ENCODE measurements at places on chromosomes 11 and 22. TPM values are rescaled to one million over a fixed set of nuclear protein-coding genes. Genes with fewer than 3 reads are reported as not detected.
A peak's percentile ranks its signal among the peaks of the same experiment; 100 is the strongest.

Gene NRGN
- 0.98 TPM for total RNA-seq

GRCh38 chr11:124768914-124769313 lies 6.8 kb upstream of the ESAM start:
- peaks cover 20% of the 10 kb centered on the region for H3K36me3 ChIP-seq
- no peak for DNase-seq
- H3K27me3 ChIP-seq = no peaks in the 10 kb centered on the region
- H3K4me3 ChIP-seq = no peak overlapping the region
- H3K4me1 ChIP-seq = no peaks in the 10 kb centered on the region
- H3K27ac ChIP-seq = no peak overlapping the region

- H3K36me3 ChIP-seq = no peaks in the 10 kb centered on the region
- DNase-seq = peak; percentile 100
- H3K4me1 ChIP-seq = no peaks in the 10 kb centered on the region
- no peaks in the 10 kb centered on the region for H3K27me3 ChIP-seq
Observed at GRCh38 chr11:1017269-1018005, 19.1 kb downstream of the MUC6 start.

Gene CADM1
- 37.1 TPM for total RNA-seq

GRCh38 chr22:36873614-36874308 lies 13.0 kb downstream of the NCF4 start:
- H3K27me3 ChIP-seq = no peaks in the 10 kb centered on the region
- peak overlapping the region; percentile 74 for H3K27ac ChIP-seq
- DNase-seq = no peak
- H3K36me3 ChIP-seq = no peaks in the 10 kb centered on the region

DNA sequence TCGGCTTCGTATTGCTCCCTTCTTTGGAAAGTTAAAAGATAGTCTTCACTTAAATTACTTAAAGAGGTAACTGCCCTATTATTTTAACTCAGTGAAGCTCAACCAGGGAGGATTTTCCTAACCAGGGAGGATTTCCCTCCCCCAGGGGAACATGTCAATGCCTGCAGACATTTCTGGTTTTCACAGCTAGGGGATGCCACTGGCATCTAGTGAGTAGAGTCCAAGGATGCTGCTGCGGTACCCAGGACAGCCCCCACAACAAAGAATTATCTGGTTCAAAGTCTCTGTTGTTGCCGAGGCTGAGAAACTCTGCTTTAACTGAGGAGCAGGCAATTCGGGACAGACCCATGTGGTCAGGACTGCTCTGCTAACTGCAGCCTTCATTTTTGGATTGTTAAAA lies 82.2 kb downstream of the DEPDC5 start:
- no peaks in the 10 kb centered on the region for H3K27me3 ChIP-seq
- H3K4me1 ChIP-seq = no peaks in the 10 kb centered on the region
- DNase-seq = no peak
- no peaks in the 10 kb centered on the region for H3K36me3 ChIP-seq
- no peak overlapping the region for H3K27ac ChIP-seq
- H3K4me3 ChIP-seq = no peak overlapping the region

Gene HEPHL1
- total RNA-seq = 1.7 TPM

DNA sequence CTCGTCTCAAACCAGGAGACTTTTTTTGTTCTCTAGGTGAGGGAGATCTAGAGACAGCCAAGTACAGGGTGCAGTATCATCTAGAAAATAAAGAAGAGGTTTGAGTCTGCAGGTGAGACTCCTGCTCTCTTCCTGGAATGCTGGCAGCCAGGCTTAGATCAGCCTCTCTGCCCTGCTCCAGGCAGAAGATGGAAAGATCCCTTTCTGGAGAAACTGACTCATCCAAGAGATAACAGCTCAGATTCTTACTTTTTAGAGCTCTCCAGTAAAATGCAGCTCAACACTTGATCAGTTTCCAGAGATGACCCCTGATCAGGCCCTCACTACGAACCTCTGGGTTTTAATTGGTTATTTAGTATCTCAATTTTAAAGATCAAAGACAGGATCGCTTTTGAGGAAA lies 44.6 kb upstream of the EHF start:
- DNase-seq = no peak
- no peaks in the 10 kb centered on the region for H3K27me3 ChIP-seq

Gene ROBO3
- total RNA-seq = 18.9 TPM

Gene MPEG1
- 3.9 TPM for total RNA-seq

Gene BRSK2
- 3.9 TPM for total RNA-seq

Measured in vagina (tissue), 2 donors.